A172 (cell line): ENCODE measurements at places on chromosomes 12 and 14.

GRCh38 chr14:51382506-51382905 is 142.5 kb downstream of the TMX1 start:
- DNase-seq, result peak; percentile 23

DNA sequence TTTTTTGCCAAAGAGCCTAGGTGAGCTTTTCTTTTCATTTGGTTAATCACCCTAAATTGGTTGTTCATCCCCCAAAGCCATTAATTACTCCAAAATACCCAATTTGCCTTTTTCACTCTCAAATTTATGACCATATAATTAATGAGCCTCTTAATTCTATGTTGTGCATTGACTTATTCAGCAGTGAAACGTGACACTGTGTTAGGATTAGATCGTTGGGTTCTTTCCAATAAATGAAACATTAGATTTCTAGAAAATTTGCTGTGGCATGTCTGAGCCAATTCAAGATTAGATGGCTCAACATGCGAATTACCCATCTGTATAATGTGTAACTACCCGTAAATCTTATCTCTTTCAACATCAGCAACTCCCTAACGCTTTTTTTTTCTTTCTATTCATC is 273.4 kb downstream of the BMP4 start:
- no peak for DNase-seq

DNA sequence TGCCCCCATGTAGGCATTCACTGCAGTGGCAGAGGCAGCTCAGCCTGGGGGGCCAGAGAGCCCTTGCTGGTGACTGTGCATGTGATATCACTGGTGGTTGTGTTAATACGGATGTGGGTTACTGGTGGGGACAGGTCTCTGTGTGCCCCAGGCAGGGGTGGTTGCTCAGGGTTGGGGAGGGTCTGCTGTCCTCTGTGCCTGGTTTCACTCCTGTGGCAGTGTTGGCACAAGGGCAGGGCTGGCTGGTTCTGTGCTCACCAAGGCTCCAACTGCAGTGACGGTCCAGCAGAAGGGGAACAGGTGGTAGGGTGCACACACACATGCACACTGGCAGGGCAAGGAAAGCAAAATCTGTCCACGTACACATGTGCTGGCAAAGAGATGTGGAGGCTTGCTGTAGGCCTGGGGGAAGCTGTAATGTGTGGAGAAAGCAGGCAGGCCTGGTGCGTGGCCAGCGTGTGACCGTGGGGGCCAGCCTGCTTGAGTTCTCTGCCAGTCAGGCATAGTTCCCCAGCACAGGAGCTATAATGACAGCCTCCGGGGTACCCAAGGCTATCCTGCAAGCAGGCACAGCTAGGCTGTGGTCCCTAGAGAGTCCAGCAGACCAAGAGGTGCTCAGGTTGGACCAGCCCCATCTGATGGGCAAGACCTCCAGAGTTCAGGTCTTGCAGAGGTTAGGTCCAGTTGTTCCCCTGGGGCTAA is 254.6 kb downstream of the FBXL14 start:
- no peak for DNase-seq

DNA sequence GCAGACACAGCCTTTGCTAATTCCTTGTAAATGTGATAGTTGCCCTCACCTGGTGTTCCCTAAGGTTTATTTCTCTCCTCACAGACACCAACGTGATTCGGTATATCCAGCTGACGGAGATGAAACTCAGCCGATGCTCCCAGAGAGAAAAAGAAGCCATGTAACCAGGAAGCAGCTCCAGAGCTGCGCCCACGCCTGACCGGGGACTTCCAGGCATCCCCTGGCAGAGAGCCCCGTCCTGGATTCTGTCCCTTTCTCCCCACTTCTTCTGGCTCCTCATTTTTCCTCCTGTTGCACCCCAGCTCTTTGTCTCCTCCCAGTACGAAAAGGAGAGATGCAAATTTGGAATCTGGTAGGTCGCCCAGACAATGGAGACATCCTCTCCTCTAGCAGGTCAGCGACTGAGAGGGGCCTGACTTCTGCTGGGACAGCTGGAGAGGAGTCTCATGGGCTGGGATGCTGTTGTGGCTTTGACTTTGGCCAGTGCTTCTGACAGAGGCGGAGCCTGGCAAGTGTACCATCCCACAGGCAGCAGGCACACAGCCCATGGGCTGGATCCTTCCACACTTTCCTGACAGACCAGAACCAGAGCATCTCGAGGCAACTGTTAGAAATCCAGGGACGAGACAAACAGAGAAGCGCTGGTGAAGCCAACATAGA is 29.4 kb downstream of the TTC9 start:
- no peak for DNase-seq

DNA sequence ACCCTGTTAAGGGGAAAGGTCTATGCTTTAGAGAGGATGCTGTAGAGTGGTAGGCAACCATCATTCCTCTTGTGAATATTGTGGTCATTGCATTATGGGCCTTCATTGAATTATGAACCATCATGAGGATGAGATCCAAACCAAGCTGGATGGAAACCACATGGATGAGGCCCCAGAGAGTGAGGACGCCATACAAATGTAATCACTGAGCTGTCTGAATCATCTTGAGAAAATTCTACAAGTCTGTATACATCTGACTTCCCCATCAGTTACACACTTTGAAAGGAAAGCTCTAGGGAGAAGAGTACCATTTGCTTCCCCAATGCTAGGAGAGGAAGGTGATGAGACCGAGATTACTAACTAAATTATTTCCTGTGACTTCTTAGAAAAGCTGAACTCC is 172.9 kb downstream of the CACNA1C start:
- no peak for DNase-seq

DNA sequence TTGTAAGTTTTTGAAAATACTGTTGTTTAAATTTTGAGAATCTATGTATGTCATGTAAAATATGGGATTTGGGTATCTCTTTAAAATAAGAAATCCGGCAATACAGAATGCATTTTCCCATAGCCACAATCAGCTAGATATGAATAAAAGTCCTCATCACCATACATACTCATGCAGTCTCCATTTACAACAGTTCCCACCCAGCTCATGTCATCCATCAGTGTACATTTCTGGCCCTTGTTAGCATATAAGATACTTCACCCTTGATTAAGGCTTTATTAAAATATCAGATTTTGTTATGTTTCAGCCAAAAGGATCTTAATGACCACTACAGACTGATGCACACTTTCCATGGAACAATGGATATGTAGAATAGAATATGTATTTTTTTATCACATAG is 218.0 kb downstream of the DPY19L2 start:
- no peak for DNase-seq

- no peak for DNase-seq
Observed at GRCh38 chr14:38297681-38298080, 41.8 kb upstream of the CLEC14A start.

GRCh38 chr12:99311373-99311772 is 336.2 kb upstream of the GARIN6 start:
- no peak for DNase-seq

GRCh38 chr12:90331821-90332220 is 623.2 kb downstream of the CCER1 start:
- no peak for DNase-seq

DNA sequence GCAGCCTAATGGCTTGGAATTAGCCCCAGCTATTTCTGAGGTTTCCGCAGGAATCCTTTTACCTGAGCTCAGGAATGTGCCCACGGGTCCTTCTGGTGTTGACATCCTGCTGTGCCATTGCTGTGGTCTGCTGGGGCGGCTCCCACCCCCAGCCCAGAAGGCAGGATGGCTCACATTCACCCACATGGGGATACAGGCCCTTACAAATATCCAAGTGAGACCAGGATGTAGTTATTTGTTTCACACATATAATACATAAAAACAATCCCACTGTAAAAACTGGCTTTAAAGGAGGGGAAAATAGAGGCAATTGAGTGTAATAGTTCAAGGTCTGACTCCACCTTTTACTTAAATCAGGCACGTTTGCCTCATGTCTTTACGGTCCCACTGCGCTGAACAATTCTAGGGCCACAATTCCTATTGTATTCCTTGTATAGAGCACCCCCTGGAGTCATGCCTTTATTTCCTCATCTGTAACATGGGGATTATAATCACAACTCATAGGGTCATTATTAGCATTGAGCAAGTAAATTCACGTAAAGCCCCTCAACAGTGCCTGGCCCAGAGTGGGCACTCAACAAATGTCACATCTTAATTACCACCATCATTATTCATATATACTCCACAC is 57.2 kb upstream of the FICD start:
- no peak for DNase-seq

GRCh38 chr14:72554401-72554800 is 339.5 kb downstream of the DPF3 start:
- no peak for DNase-seq

DNA sequence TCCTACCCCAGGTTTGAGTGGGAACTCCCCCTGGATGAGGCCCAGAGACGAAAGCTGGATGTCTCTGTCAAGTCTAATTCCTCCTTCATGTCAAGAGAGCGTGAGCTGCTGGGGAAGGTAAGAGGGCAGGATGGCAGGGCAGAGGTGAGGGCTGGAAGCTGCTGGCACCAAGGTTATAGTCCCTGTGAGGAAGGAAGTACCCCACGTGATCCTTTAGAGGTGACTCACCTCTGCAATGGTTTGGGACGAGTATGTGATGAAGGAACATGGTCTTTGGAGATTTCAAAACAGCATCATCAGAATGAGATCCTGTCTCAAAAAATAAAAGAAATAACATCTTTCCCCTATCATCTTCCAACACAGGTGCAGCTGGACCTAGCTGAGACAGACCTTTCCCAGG is 9.2 kb upstream of the MYL6B start:
- no peak for DNase-seq

DNA sequence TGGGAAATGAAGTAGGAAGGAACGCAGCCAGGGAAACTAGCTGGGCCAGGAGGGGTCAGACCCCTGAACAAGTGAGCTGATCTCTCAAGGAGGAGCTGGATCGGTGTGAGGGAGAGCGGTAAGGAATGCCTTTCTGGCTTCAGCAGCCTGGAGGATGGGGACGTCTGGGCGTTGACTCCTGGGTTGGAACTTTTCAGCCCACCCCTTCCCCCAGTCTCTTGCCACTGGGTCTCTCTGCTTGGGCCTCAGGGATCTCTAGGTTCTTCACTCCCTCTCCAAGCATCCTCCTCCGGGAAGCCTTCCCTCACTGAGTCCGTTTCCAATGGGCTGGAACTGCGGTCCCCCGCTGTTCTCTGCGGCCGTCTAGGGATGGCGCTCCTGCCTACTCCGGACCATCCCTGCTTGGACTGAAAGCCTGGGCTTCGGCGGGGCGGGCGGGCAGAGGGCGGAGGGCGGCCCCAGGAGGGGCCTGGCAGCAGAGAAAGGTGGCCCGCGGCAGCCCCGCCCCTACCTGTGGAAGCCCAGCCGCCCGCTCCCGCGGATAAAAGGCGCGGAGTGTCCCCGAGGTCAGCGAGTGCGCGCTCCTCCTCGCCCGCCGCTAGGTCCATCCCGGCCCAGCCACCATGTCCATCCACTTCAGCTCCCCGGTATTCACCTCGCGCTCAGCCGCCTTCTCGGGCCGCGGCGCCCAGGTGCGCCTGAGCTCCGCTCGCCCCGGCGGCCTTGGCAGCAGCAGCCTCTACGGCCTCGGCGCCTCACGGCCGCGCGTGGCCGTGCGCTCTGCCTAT is at the start of gene KRT7:
TSS of gene KRT7 (plus strand) at position 570 of the 788 bp plus-strand sequence. CDS start at position 624, 54 bp downstream.
- no peak for DNase-seq
